ENCODE measurements at places on chromosomes 7 and 10.

GRCh38 chr10:103069453-103070331 lies 123.4 kb downstream of the NT5C2 start:
- DNase-seq = peak; percentile 56

DNA sequence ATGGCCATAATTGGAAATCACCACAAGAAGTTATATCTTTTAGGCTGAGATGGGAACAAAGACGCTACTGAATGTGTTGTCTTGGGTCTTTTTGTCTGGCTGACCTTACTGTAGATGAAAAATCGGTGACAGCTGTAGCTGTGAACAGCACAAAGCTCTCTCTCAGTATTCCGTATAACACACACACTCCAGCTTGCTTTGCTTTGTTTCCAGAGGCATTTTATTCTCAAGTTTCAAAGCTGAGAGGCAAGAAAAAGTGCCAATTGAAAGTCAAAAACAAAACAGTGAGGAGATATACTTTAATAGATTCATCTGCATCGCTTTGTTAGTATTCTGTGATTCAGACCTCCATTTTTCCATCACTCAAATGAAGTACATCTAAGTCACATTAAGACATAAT lies 39.6 kb upstream of the CABCOCO1 start:
- DNase-seq = no peak

GRCh38 chr10:44387853-44388251 lies 3.0 kb upstream of the CXCL12 start:
- DNase-seq = no peak

DNA sequence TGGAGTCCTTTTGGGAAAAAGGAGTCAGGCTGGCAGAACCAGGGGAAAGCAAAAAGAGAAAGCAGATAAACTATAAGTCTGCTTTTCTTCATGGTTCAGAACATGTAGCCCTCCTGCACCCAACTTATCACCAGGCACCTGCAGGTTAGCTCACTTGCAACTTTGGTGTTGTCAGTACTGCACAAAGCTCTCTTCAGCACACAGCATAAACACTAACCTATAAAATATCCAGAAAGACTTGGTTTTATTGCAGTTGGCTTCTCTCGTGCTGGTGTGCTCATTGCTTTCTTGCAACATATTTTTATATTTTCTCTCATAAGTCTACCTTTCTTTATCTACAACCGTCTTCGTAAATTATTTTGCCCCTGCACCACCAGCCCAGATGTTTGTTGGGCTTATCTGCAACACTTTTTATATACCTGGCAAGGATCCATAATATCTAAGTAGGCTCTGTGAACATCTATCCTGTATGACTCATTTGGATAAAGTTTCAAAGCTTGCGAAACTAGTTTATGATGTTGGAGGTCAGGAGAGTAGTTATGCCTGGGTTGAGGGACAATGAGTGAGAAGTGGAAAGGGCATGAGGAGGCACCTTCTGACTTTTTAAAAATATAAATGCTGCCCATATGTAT lies 164.6 kb downstream of the ANKRD30A start:
- DNase-seq = no peak

DNA sequence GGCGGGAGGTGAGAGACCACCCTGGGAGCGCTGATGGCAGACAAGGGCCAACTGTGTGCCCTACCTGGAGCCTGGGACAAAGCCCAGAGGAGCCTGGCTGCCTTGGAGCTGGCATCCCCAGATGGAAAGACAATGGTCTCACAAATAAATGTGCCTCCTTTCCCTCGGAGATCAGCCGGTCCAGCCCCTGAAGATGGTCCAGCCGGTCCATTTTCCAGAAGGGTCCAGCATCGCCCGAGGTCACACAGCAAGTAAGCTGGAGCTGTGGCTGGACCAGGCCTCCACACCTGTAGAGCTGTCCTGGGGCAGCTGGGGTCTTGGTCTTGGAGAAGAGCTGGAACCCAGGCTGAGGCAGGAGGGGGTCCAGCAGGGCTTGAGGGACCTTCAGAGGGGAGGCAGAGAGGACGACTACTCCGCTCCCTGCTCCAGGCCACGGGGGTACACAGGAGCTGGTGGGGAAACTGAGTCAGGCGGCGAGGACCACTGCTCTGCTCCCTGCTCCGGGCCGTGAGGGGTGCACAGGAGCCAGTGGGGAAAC lies 3.6 kb downstream of the ELFN1 start:
- no peak for DNase-seq

- no peak for DNase-seq
These were observed 7.3 kb downstream of the SEPHS1 start for GRCh38 chr10:13340626-13341376.

DNA sequence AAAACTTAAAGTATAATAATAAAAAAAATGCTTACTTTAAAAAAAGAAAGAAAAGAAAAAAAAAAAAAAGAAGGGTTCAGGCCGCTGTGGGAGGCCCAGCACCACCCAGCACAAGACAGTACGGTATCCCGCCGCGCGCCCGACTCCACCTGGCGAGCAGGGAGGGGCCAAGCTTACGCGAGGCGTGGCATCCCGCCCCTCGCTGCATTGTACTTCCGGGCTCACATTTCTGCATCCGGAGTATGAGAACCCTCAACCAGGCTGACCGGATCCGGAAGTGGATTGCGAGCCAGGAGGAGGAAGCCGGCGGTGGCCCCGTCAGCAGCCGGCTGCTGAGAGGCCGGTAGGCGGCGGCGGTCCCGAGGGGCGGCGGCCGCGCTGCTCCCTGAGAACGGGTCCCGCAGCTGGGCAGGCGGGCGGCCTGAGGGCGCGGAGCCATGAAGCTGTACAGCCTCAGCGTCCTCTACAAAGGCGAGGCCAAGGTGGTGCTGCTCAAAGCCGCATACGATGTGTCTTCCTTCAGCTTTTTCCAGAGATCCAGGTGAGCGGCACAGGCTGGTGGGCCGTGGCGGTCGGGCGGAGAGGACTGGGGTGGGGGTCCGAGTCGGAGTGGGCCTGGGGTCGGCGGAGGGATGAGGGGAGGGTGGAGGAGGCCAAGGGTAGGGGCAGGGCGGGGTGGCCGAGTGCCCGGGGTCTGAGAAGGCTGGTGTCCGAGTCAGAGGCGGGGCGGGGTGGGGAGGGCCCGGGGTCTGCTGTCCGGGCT lies at the start of gene YKT6:
TSS of gene YKT6 (plus strand) at position 280 of the 763 bp plus-strand sequence. CDS start at position 438, 158 bp downstream.
- peak; percentile 96 for DNase-seq

- peak; percentile 42 for DNase-seq
These were observed 71.7 kb downstream of the MTURN start for GRCh38 chr7:30206491-30206890.

- peak; percentile 70 for DNase-seq
These were observed 106.4 kb downstream of the BMPER start for GRCh38 chr7:34011696-34012095.

DNA sequence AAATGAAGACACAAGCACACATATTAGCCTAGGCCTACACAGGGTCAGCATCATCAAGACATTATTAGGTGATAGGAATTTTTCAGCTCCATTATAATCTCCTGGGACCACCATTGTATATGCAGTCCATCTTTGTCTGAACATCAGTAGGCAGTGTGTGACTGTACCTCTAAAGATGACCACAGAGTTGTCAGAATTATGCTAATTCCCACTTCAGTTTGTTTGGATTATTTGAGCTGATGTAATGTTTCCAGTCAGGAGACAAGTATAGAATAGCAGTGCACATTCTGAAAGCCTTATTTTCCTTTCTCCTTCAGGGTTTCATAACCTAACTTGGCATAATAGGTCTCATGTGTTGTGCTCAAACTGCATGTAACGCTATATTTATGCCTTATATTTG lies 306.4 kb downstream of the NXPH1 start:
- DNase-seq = no peak

GRCh38 chr10:68371604-68372003 lies 35.5 kb downstream of the RUFY2 start:
- DNase-seq = no peak

DNA sequence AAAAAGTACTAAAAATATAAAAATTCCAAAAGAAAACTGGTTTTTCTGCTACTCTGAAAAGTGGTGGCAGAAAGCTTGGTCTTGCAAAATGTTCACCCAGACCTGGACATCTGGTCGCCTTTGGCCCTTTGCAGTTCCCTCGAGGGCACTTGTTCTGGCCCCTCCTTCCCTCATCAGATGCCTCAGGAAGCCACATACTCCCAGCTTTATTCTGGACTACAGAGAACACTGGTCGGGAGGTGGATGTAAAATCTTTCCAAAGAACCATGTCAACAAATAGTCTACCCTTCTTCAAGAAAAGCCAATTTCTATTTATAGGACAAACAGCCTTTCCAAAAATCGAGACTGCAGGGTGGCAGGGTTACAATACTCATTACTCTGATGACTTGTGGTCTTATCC lies 726.1 kb downstream of the TNS3 start:
- DNase-seq = no peak

DNA sequence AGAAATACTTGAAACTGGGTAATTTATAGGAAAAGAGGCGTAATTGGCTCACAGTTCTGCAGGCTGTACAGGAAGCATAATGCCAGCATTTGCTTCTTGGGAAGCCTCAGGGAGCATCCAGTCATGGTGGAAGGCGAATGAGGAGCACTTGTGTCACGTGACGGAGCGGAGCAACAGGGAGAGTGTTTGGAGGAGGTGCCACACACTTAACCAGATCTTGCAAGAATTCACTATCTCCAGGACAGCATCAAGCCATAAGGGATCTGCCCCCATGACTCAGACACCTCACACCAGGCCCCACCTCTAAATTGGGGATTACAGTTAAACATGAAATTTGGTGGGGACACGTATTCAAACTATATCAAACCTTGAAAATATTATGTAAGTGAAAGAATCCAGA lies 89.3 kb downstream of the WIPF3 start:
- no peak for DNase-seq

DNA sequence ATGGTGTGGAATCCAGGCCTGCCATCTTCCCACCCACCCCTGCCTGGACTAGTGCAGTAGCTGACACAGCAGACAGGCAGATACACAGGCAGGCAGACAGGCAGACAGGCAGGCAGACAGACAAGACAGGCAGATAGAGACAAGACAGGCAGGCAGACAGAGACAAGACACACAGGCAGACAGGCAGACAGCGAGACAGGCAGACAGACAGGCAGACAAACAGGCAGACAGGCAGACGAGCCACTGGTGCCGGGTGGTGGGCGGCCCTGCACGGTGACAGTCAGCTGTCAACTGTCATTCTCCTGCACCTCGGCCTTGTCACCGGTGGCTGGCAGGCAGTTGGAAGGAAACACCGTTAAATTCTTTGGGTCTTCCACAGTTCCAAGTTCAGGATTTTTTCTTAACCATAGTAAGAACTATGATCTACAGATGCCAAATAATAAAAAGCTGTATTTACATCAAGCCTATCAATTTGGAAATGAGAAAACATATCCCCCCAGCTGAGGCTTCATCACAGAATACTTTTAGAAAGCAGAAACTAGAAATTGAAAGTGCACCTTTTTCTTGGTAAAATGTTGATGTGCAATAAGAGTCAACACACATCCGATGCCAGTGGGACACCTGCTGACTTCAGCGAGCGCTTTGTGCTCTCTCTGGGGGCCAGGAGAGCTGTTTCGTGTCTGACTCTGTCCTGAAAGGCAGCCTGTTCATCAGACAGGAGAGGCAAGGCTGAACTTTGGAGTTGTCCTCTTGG lies 250.4 kb downstream of the DNAJB6 start:
- DNase-seq = no peak

DNA sequence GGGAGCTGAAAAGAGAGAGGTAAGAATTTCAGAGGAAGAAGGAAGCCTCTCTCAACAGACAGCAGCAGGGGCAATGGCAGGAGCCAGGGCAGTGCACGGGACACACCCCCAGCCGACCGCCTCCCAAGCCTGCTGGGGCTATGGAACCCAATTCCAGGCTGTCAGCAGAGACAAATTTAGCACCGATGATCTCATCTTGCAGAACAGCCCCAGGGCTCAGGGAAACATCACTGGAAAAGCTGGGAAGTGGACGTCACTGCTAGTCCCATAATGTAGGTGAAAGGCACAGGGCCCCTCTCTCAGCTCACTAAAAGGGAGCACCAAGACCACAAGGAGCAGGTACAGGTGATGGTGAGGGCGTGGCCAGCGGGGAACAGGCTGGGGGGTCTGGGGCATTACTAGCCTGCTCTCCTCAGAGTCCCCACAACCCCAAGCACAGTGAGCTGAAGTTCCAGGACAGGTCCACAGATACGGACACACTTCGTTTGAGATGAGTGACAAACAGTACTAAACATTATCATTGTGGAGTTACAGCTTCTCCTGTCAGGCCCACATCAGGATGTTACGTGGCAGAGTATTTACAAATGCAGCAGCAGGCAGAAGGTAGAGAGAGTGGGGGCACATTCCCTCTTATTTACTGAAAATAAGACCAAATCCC lies 103.7 kb downstream of the PLXNA4 start:
- peak; percentile 81 for DNase-seq

GRCh38 chr7:38656968-38657367 lies 25.8 kb upstream of the AMPH start:
- no peak for DNase-seq

DNA sequence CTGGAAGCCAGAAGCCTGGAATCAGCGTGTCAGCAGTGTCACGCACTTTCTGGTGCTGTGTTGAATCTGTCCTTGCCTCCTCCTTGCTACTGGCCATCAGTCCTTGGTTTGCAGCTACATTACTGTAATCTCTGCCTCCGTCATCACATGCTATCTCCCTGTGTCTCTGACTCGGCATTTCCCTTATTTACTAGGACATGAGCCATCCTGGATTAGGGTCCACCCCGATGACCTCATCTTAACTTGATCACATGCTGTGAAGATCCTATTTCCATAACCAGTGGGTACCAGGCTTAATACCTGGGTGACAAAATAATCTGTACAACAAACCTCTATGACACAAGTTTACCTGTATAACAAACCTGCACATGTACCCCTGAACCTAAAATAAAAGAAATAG lies 518.0 kb upstream of the KLF6 start:
- DNase-seq = no peak

DNA sequence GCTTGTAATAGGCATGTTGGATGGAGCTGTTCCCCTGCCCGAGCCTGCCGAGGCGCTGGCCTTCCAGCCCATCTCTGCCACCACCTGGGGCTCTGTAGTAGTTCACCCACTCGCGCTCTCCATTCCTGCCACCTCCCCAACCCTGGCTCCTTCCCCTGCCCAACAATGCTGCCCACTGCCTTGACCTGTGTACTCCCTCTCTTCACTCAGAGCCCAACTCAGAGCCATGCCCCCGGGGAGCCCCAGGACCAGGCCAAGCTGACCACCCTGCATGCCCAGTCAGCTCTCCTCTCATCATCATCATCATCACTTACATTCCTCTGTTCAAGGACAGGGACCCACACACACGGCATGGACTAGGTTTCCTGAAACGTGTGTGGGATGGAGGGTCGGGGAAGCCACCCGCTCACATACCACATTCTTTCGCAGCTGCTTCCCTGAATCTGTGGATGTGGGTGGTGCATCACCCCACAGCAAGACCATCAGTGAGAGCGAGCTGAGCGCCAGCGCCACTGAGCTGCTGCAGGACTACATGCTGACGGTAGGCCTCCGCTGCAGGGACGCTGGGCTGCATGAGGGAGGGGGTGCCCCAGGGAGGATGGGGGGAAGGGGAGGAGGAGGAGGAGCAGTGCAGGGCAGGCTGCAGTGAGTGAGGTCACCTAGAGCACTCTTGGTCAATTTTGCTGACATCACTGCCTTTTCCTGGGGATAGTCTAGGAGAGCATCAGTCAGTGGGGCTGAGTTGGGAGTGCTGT lies 15.6 kb downstream of the NACAD start:
- DNase-seq = no peak

Data from fibroblast of skin of scalp (primary cell).